Left hindlimb (tissue), 1 donor: ENCODE measurements at places on chromosomes 11 and 22.
A peak's percentile ranks its signal among the peaks of the same experiment; 100 is the strongest.

DNA sequence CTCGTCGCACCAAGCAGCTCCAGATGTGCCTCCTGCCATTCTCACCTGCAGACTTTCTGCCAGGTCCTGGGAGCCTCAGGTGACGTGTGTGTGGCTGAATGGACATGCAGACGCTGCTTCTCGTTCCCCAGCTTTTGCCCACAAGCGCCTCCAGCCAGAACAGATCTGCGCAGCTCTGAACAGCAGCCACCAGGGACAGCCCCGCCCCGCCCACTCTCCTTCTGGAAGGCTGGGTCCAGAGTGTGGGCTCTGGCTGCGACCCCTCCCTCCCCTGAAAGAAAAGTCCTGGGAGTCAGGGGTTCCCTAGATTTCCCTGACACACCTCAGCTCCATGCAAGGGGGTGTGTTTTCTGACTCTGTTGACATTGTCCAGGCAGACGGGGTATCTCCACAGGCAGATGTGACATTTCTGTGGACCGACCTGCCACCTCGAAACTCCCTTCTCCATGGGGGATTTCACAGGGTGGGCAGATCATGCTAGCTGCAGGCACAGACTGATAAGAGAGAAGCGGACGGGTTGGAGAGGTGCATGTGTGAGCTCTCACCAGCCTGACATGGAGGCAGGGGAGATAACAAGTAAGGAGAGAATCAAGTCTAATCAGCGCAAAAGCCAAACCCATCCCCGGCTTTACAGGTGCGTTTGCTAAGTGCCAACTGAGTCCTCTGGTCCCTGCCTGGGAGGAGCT is 19.8 kb downstream of the SLCO2B1 start:
- DNase-seq: no peak

DNA sequence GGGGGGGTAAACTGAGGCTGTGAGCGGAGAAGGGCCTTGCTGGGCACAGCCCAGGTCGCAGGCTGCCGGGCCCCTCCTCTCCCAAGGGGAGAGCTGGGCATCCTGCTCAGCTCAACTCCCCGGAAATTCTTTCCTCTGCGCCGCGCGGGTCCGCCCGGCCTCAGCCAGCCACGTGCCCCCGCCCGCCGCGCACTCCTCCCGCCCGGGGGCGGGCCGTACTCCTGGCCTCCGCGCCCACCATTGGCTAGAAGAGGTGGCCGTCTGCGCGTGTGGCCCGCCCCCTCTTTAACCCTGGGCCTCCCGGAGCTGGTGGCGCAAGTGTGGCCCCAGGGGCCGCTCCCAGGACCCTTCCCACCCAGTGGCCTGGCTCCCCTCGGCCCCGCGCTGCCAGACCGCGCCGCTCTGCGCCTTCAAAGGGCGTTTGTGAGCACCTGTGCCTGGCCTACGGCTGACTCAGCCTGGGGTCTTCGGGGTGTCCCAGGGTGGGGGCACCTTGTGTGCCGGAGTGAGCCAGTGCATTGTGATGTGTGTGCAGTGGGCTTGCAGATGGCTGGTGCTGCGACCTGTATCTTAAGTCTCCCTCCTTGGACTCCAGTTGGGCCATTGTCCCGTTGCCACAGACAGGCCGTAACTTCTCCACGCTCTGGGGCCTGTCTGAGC is 2.0 kb downstream of the MRGPRF start:
- peak; percentile 86 for DNase-seq

GRCh38 chr11:98734686-98735085 is 286.1 kb upstream of the CNTN5 start:
- no peak for DNase-seq

- no peak for DNase-seq
These were observed 69.5 kb downstream of the C11orf91 start for GRCh38 chr11:33630936-33631748.

GRCh38 chr11:1335811-1336761 is 26.7 kb upstream of the TOLLIP start:
- DNase-seq: peak; percentile 60

GRCh38 chr11:36280531-36280930 is 8.7 kb downstream of the COMMD9 start:
- no peak for DNase-seq

DNA sequence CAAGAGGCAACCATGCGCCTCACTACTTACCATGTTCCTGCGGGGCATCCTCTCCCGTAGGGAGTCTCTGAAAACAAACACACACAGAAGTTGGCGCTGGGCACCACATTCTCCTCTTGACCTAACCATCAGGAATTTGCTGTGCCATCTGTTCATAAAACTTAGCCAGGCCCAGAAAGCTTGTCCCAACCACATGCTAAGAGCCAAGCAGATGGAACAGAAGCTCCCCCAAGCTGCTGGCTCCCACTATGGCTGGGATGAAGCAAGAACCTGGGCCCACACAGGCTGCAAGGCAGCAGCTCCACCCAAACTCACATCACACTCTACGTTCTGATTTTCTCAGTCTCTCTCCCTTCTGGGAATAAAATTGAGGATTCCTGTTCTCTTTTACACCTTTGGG is 17.4 kb downstream of the HPS4 start:
- DNase-seq: no peak

DNA sequence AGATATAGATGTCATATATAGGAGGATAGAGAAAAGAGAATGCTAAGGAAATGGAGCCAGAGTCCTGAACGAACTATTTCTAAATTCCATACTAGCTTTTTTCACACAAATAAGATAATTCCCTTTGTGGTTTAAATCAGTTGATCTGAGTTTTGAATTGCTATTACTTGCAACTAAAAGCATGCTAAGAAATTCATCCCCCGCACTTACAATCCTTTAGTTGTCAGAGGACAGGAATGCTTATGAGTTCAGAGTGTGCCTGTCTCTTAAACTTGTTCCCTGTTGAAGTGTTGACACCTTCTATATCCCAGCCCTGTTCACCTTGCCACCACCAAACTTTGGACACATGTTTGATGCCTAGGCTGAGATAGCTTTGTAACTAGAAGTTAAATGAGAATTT is 406.2 kb downstream of the METTL15 start:
- no peak for DNase-seq

DNA sequence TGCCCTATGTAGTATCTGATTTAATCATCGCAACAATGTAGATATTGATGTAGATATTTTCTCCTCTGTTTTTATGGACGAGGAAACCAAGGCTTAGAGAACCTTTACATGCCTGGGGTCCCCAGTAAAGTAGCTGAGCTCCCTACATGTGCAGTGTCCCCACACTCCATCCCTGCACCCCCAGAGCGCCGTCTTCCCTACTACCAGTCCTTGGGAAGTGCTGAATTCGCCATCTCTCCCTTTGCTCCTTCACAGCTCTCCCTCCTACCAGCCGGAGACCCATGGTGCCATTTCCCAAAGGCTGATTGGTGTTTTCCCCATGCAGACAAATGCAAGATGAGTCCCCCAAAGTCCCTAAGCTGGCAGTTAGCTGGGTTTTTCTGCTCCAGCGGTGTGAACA is 86.0 kb downstream of the CEP164 start:
- DNase-seq: no peak

DNA sequence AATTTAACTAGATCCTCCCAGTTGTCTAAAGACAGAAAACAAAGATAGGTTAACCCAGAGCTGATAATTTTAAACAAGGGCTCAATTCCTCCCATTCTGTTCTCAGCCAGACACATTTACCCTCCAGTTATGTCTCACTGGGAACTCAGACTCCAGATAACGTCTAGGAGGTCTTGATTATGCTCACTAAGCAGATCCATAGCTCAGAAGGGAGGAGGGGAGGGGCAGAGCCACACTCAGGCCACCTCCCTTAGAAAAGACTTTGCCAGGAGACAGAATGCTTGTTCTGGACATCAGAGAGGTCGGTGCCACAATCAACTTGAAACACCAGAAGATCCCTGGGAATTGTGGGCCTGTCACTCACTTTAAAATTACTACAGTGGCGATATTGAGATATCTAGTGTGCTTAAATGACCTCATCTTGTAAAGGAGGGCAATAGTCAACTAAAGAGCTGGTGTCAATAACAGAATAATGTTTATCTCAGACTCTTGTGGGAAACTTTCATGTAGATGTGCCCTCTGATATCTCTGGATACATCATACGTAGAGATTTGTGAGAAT is 29.8 kb upstream of the SLC25A1 start:
- no peak for DNase-seq

- DNase-seq: no peak
These were observed 251.8 kb downstream of the TENM4 start for GRCh38 chr11:79189055-79189454.

DNA sequence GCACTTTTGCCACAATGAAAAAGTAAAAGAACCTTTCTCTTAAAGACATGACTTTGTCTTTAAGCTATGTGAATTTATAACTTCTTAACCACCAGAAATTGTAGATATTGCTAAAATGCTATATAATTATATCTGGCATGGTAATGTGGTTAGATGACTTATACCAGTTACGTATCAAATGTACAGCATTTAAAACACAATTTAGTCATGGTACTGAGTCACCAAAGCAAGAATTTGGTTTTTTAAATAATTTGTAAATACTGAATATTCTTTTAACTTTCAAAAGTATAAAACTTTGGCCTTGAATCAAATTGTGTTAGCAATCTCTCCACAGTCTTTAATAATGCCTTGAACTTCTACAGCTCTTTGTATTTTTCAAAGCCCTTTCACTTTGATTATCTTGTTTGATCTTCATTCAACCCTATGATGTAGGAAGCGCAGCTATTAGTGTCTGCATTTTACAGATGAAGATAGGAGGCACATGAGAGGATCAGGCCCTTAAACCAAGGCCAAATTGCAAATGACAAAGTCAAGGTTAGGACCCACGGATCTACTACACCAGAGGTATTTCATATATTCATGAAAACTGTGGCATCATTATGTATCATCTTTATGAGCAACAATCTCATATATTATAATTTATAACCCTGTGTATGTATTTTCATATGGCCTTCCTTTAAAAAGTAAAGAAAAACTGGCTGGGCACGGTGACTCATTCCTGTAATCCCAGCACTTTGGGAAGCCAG is 4.4 kb upstream of the SYTL2 start:
- DNase-seq: no peak
